KG1 (cell line): ENCODE measurements at places on chromosomes 11 and 22.

- DNase-seq, result no peak
These were observed 40.4 kb downstream of the SMIM38 start for GRCh38 chr11:69195824-69196782.

GRCh38 chr11:114064216-114064615 lies 4.7 kb downstream of the ZBTB16 start:
- no peak for DNase-seq

DNA sequence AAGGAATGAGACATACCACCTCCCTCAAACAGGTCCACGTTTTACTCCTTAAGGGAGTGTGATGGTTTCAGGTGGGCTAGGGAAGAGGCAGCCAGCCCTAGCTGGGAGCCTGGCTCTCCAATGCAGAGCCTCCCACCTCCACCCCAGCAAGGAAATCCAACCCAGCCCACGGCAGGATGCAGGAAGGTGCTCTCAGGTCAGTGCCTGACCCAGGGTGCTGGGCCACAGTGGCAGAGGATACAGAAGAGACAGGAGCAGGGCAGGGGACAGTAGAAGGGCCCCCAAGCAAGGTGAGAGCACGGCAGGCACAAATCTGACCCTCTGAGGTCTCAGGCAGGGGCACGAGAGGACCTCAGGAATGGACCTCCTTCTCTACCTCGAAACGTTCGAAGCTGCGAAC lies 26.9 kb upstream of the CCND1 start:
- no peak for DNase-seq

- no peak for DNase-seq
These were observed 668.0 kb downstream of the ETS1 start for GRCh38 chr11:127919206-127920000.

DNA sequence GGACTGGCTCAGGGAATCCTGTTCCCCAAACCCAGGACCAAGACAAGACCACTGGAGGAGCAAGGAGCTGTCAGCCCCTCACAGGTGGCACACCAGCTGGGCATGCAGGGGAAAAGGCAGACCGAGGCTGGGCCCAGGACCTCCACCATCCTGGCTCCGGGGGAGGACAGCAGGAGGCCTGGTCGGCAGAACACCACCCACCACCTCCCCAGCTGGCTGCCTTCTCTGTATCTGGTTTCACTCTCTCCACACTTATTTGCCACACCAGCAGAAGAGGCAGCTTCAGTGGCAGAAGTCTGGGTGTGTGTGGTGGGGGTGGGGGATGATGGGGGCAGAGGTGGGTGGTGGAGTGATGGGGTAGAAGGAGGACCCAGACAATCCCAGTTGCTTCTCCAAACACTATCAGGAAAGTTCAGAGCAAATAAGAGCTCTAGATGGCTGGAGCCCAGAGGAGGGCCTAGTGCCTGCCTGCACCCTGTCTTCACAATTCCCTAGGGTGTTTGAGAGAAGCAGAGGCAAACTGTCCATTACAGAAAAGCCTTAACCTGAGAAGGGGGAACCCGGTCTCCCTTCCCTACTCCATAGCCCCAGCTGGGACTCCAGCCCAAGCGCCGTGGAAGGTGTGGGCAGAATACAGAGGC lies 51.9 kb upstream of the CDON start:
- DNase-seq, result no peak

- no peak for DNase-seq
These were observed 35.9 kb downstream of the APOL3 start for GRCh38 chr22:36124666-36125065.

- DNase-seq, result peak; percentile 5
These were observed 743.8 kb downstream of the NTM start for GRCh38 chr11:132114185-132114584.

GRCh38 chr11:64084951-64085710 lies 49.4 kb downstream of the FLRT1 start:
- DNase-seq, result no peak

GRCh38 chr22:27748751-27749191 lies 52.8 kb downstream of the MN1 start:
- DNase-seq, result no peak

- no peak for DNase-seq
These were observed 212.5 kb downstream of the CTTN start for GRCh38 chr11:70610566-70611565.

- no peak for DNase-seq
These were observed 298.8 kb downstream of the SWAP70 start for GRCh38 chr11:9962722-9963121.

- no peak for DNase-seq
These were observed 61.4 kb downstream of the PPFIA1 start for GRCh38 chr11:70331901-70332300.

DNA sequence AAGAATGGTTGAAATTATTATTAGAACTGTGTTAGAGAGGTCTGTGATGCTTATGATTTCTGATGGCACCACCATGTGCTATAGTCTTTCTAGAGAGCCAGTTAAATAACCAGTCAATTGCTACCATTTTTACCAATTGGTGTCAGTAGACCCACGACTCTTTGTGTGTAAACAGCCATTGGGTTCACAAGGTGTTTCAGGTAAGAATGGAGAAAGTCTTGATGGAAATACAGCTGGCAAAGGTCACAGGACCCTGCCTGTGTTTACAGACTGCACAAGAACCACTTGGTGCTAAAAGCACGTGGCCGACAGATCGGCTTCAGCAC lies 30.5 kb upstream of the OR10G7 start:
- no peak for DNase-seq

- DNase-seq, result no peak
These were observed 962.9 kb downstream of the BRD1 start for GRCh38 chr22:48864748-48865147.

DNA sequence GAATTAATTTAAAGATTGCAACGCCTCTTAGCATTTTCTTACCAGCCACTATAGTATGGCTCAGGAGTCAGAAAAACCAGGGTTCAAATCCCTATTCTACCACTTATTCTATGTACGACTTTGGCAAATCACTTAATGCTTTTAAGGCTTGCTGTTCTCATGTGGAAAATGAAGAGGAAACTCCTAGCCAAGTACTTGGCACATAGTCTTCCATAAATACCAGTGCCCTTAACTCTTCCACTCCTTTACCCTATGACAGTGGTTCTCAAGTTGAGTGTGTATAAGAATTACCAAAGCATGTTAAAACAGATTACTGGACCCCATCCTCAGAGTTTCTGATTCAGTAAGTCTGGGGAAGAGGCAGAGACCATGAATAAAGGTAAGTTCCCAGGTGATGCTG lies 107.6 kb downstream of the RBFOX2 start:
- DNase-seq, result no peak

GRCh38 chr11:121417055-121417551 lies 35.0 kb upstream of the SORL1 start:
- DNase-seq, result peak; percentile 99

DNA sequence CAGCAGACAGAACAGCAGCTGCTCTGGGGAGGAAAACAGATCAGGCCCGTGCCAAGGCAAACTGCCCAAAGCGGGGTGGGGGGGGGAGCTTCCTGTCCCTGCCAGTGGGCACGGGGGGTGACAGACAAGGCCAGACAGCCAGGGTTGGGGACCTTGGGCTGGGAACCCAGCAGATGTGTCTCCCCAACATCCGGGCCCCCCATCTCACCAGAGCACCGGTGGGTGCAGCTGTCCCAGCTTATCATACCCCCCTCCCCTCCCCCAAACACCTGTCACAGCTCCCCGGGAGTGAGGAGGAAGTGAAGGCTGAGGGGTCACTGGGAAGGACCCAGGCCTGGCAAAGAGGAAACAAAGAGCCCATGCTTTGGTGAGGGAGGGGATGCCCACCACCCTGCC lies 1.3 kb downstream of the PPP1R14B start:
- DNase-seq, result no peak

- no peak for DNase-seq
These were observed 34.6 kb downstream of the ZNRF3 start for GRCh38 chr22:28917747-28918549.

DNA sequence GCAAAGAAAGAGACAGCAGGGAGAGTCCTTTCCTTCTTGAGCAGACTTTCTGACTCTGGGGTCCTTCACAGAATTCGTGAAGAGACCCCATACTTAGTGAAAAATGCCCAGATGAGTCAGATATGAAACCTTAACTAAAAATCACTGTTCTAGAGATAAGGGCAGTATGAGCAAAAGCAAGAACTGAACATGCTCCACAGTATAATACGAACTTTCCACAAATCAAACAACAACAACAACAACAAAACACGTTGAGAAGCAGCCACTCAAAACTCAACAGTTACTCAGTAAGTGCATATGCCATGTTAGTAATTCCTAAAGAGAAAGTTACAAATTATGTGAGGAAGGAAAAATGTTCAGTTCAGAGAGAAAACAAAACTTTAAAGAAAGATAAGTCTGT lies 44.3 kb downstream of the PITPNB start:
- DNase-seq, result no peak

GRCh38 chr22:47610281-47610680 lies 847.8 kb downstream of the TBC1D22A start:
- no peak for DNase-seq

GRCh38 chr11:33640730-33641371 lies 59.8 kb downstream of the C11orf91 start:
- DNase-seq, result no peak

DNA sequence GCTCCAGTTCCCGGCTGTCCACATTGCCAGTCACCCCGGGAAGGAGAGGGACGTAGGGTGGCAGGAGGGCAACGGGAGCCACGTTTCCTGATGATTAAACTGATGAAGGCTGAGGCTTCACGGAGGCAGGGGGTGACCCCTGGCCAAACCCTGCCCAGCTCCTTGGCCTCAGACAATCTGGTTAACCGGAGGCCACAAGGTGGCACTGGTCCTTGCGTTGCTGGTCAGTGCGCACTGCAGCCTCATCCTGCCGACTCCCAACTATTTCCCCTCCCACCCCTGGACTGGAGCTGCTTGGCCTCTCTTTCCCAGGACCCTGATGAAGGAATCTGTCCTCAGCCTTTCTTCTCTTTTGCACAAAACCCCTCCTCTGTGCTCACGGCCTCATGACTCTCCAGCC lies 75.3 kb downstream of the PDE2A start:
- DNase-seq, result no peak

- DNase-seq, result no peak
These were observed 10.1 kb downstream of the DGCR8 start for GRCh38 chr22:20089977-20090729.

DNA sequence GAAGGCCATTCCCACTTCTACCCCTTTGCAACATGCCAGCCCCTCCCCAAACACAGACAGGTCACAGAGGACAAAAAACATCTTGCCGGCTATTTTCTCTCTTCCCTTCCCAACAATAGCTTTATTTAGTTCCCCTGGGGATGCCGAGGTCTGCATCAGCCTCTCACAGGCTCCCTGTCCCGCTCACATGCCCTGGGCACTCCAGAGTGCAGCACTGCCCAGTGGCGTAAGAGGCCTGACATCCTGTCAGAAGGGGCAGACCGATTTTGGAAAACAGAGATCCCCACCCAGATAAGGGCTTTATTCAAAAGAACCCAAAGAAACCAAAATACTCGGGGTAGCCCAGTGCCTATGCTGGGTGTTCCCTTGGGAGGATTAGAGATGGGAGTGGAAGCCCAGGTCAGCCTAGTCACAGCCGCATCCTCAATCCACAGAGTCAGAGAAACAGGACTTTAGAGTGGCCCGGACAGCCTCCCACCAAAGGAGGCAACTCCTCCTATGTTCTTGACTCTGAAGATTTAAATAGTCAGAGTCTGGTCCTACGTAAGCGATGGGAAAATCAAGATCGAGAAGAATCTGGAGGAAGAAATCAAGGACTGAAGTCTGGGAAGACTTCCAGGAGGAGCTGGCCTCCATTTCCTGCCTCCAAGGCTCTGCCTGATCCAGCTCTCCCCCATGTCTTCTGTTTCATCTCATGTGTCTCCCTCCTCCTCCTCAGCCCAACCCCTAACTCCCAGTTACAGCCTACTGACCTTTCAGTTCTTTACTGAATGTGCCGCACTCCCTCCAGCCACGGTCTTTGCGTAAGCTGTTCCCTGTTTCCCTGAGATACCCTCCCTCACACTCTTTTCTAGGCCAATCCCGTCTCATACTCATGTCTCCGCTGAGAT lies 129.3 kb downstream of the FBXO7 start:
- no peak for DNase-seq

DNA sequence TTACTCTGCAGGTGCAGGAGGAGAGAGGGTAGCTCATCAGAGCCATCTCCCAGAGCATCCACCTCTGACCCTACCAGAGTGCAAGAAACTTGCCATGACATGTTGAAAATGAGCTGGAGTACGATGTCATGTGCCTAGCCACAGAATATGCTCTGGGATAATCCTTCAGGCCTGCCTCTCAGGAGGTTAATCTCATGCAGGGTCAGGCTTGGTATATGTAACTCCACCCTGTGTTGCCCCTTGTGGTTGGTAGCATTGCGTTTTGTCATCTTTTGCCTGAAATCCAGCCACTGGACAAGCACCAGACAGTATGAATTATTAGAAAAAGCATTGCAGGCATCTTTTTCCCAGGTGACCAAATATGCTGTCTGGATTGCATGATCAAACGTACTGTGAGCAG lies 36.2 kb downstream of the CNTF start:
- DNase-seq, result no peak

GRCh38 chr11:76975513-76975912 lies 58.7 kb upstream of the B3GNT6 start:
- DNase-seq, result no peak

DNA sequence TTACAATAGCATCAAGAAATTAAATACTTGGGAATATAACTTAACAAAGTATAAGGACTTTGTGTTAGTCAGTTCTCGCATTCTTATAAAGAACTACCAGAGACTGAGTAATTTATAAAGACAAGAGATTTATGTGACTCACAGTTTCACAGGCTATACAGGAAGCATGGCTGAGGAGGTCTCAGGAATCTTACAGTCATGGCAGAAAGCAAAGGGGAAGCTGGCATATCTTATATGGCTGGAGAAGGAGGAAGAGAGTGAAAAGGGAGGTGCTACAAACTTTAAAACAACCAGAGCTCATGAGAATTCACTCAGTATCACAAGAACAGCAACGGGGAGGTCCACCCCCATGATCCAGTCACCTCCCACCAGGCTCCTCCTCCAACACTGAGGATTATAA lies 32.0 kb upstream of the CCDC134 start:
- DNase-seq, result no peak

DNA sequence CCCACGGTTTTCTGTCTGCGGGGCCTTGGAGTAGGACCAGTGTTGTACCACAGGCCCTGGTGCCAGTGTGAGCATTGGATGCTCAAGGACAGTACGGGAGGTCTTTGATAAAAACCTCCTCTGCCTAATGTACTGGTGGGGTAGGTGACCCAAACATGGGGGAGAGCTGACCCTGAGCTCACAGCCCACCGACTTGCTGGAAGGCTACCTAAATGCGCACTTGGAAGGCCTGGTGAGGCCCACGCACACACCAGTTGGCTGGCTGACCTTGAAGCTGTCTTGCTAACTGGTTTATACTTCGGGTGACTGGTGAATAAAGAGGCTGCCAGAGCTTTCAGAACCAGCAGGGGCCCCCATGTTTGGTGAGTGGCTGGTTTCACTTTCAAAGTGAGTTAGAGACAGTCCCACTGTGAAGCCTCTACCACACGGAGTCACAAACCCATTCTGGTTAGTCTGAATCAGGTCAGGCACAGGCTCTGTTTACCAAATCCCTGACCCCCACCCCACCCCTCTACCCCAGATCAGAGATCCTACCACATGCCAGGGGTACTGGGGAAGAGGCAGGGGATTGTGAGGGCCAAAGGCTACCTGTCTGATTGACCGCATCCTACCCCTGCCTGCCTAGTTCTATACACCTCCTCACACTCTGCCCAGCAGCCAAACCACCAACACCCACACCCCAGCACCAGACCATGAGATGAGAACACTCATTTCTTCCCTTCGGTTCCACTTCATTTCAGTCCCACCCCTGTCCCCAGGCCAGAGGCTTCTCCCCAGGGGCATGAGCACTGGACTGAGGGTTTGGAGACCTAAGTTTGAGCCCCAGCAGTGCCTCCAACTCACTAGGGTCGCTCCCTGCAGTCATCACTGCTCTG lies 12.7 kb upstream of the IL2RB start:
- no peak for DNase-seq

GRCh38 chr11:134538742-134539141 lies 126.7 kb upstream of the B3GAT1 start:
- DNase-seq, result no peak
